ENCODE measurements at places on chromosomes 16 and 17.

- no peak for DNase-seq
- no peak overlapping the region for H3K4me3 ChIP-seq
- no peak overlapping the region for H3K27ac ChIP-seq
- no peaks in the 10 kb centered on the region for H3K36me3 ChIP-seq
- peaks cover 3% of the 10 kb centered on the region for H3K4me1 ChIP-seq
Observed at GRCh38 chr17:30113213-30113612, 3.4 kb upstream of the NSRP1 start.

DNA sequence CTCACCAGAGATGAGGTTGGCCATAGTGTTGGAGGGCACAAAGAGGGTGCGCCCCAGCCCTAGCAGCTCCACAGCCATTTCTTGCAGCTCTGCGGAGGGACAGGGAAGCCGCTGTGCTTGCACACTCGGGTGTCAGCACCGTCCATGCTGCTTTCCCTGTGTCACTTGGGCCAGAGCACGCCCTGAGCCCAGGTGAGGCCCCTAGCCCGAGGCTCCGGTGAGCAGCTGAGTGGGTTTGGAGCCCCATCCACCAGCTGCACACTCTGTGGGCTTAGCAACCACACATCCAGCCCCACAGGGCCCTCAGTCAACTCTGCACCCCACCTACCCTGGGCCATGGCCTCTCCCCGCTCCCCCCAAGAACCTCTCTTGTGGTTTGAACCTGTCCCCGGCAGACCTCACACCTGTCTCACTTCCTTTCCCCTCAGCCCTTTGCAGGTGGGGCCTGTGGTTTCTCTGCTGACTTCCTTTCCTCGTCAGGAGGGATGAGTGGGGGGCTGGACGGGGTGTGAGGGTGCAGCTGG is 20.7 kb downstream of the TMEM235 start:
- no peaks in the 10 kb centered on the region for H3K27me3 ChIP-seq
- no peak overlapping the region for H3K4me3 ChIP-seq
- no peak overlapping the region for H3K27ac ChIP-seq
- no peak for DNase-seq
- H3K4me1 ChIP-seq = no peaks in the 10 kb centered on the region

GRCh38 chr16:84813141-84813934 is 6.4 kb upstream of the CRISPLD2 start:
- no peak overlapping the region for H3K4me3 ChIP-seq
- no peak for DNase-seq
- no peaks in the 10 kb centered on the region for H3K27me3 ChIP-seq
- H3K27ac ChIP-seq = no peak overlapping the region

GRCh38 chr16:69064124-69064763 is 41.2 kb upstream of the HAS3 start:
- H3K4me1 ChIP-seq = no peaks in the 10 kb centered on the region
- no peaks in the 10 kb centered on the region for H3K27me3 ChIP-seq
- H3K36me3 ChIP-seq = no peaks in the 10 kb centered on the region

DNA sequence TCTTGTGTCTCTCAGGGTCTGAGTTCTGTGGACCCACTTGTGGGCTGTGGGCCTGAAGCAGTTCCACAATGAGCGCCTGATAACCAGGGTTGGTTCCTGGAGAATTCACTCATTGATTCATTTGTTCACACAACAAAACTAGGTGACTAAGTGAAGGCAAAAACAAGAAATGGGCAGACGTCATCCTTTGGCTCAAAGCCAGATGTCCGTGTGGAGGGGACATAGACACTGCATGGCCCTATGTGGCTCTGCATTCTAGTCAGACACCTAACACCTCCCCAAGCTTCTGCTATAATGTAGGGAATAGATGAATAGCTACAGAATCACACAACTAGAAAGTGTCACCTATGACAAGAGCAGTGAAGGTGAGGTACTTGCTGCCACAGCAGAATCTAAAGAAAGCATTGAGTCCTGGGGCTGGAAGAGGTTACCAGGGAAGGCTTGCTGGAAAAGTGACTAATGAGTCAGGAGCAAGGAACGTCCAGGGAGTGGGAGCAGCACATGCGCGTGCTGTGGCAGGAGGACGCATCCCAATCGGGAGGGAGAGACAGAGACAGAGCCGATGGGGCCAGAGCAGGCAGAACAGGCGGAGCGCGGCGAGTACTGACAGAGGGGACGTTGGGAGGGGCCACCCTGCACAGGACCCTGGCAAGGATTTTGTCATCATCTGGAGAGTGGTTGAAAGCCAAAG is 58.9 kb downstream of the CES1 start:
- no peaks in the 10 kb centered on the region for H3K27me3 ChIP-seq
- no peaks in the 10 kb centered on the region for H3K4me1 ChIP-seq
- H3K4me3 ChIP-seq = no peak overlapping the region
- no peak for DNase-seq

- H3K4me1 ChIP-seq = no peaks in the 10 kb centered on the region
- no peak overlapping the region for H3K4me3 ChIP-seq
- H3K36me3 ChIP-seq = peaks cover 9% of the 10 kb centered on the region
Observed at GRCh38 chr16:50653633-50654519, 27.2 kb downstream of the SNX20 start.

- no peaks in the 10 kb centered on the region for H3K27me3 ChIP-seq
- H3K4me3 ChIP-seq = no peak overlapping the region
- DNase-seq = no peak
- peaks cover 13% of the 10 kb centered on the region for H3K4me1 ChIP-seq
- no peaks in the 10 kb centered on the region for H3K36me3 ChIP-seq
Observed at GRCh38 chr16:15644267-15644961, 1.5 kb upstream of the MARF1 start.

DNA sequence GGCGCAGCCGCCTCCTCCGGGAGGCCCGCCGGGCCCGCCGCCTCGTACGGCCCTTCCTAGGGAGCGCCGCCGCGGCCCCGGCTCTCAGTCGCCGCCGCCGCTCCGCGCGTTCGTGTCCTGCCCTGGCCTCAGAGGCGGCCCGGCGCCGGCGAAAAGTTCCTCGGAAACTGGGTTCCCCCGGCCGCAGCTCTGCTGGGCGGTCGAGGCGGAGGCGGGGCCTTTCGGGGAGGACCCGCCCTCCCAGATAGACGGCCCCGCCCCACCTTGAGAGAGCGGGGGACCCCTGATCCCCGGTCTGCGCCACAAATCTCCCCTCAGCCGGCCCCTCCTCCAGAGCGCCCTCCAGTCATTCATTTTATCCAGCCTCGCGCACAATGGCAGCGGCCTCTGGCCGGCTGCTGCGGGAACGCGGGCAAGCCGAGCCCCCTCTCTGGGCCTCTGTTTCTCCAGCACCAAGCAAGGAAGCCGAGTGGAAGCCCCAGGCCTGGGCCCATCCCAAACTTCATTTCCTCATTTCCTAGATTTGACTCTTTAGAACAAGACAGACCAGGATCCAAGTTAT is at the start of gene SREBF1:
TSS of gene SREBF1 (minus strand) at position 169 of the 562 bp plus-strand sequence. CDS start 169 bp downstream, outside the sequence.
- no peaks in the 10 kb centered on the region for H3K36me3 ChIP-seq
- peaks cover 53% of the 10 kb centered on the region for H3K4me1 ChIP-seq
- no peak for DNase-seq

GRCh38 chr16:69544088-69544487 is 21.7 kb upstream of the NFAT5 start:
- no peaks in the 10 kb centered on the region for H3K27me3 ChIP-seq
- DNase-seq = no peak
- no peak overlapping the region for H3K4me3 ChIP-seq

GRCh38 chr16:72819345-72819744 is 228.6 kb downstream of the ZFHX3 start:
- peak overlapping the region; percentile 32 for H3K27ac ChIP-seq
- DNase-seq = no peak
- no peaks in the 10 kb centered on the region for H3K36me3 ChIP-seq
- H3K27me3 ChIP-seq = no peaks in the 10 kb centered on the region
- no peak overlapping the region for H3K4me3 ChIP-seq
- H3K4me1 ChIP-seq = no peaks in the 10 kb centered on the region

DNA sequence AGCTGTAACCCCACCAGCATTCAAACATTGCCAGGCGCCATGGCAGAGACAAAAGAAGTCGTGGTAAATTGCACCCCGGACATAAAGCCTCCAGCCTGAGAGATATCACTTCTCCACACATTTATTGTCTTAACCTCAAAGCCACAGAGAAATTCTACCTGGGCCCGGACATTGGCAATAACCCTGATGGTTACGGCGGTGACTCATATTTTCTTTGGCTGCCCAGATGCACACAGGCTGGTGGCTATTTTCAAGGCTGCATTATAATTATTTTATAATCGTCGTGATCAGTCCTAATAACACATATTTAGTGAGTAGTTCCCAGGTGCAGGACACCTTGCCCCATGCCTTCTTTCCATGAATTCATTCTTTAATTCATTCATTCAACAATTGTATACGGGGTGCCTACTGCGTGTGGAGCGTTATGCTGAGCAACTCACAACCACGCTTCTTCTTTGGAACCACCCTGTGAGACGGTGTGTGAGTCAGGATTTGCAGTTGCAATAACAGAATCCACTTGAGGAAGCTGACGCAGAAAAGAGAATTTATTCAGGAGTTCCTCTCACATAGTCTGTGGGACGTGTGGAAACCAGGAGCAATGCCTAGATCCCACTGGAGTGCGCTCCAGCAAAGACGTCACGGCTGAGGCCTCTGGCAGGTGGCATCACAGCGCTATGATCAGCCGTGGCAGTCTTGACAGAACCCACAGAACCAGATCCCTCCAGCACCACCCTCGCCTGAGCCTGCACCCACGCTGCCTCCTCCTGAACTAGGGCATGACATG is 245.7 kb downstream of the FOXL1 start:
- no peaks in the 10 kb centered on the region for H3K36me3 ChIP-seq
- H3K27ac ChIP-seq = no peak overlapping the region
- no peak overlapping the region for H3K4me3 ChIP-seq
- peaks cover 4% of the 10 kb centered on the region for H3K4me1 ChIP-seq

- H3K27ac ChIP-seq = no peak overlapping the region
- H3K27me3 ChIP-seq = no peaks in the 10 kb centered on the region
- H3K4me1 ChIP-seq = no peaks in the 10 kb centered on the region
- no peaks in the 10 kb centered on the region for H3K36me3 ChIP-seq
- H3K4me3 ChIP-seq = no peak overlapping the region
Observed at GRCh38 chr16:8107296-8107695, 483.0 kb downstream of the TMEM114 start.

DNA sequence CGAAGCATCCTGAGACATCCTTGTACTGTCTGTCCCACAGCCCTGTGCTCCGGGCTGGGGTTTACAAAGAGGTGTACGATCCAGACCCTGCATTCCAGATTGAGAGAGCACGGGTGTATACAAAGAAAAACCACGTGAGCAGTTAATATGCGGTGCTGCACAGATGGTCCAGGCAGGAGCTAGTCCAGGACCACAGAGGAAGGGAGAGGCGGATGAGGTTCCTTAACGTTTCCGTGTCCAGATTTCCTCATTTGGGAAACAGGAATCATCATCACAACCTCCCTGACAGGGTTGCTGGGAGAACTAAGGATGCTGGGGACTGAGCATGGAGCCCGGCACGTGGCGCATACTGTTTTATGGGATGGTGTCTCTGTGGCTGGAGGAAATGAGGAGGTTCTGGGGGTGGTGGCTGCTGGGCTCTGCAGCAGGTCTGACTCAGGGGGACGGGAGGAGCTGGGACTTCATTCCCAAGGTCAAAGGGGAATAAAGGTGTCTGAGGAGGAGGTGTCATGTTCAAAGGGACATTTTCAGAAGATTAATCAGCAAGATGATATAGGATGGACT is 26.2 kb downstream of the WIPI1 start:
- no peak overlapping the region for H3K27ac ChIP-seq
- H3K27me3 ChIP-seq = no peaks in the 10 kb centered on the region
- no peak overlapping the region for H3K4me3 ChIP-seq
- DNase-seq = no peak
